ENCODE measurements at places on chromosomes 2 and 18.

- no peak for DNase-seq
These were observed 5.5 kb downstream of the CCDC102B start for GRCh38 chr18:68803356-68803755.

DNA sequence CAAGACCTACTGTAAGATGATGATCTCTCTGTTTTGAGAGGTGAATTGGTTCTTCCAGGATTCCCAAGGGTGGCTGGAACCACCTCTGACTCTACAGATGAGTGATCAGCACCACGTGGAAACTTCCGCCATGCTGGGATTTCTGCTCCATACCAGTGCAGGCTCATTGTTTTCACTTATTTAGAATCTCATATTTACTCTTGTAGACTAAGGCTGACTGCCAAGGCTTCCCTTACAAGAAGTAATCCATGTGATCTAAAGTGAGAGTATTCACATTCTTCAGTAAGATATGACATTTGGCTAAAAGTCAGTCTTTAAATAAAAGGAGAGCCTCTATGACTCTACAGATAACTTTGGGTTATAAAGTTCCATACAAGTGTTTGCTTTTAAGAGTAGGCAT is 322.9 kb upstream of the RAB12 start:
- DNase-seq = no peak

DNA sequence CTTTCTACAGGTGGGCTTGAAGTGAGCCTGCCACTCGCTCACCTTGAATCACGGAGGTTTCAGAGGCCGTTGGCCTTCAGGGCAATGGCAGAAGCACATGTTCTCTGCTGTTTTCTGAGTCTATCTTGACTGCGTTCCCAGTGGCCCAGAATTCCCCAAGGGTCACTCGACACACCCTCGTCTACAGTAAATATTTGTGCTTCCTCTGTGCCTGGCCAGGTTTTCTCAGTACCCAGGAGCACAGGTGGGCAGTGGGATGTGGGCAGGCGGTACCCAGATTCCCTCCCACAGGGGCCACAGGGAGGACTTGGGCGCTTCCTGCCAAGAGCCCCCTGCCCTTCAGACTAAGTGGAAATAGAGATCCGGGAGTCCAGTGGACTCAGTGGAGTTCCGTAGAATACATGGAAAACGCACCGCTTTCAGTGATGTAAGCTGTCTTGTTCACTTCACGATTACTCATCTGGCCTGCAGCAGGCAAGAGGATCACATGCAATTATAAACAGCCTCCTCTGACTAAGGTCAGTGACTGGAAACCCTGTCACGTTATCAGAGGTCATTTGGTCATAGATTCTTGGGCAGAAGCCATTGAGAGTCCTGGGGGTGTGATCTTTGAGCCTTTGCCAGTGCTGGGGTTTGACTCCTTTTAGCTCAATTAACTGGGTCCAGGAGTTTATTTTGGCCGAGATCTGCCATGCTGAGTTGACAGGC is 179.8 kb downstream of the NEDD4L start:
- no peak for DNase-seq

GRCh38 chr2:26442301-26442700 is 35.6 kb downstream of the OTOF start:
- no peak for DNase-seq

GRCh38 chr2:100606726-100607343 is 44.0 kb downstream of the PDCL3 start:
- DNase-seq = peak; percentile 53

DNA sequence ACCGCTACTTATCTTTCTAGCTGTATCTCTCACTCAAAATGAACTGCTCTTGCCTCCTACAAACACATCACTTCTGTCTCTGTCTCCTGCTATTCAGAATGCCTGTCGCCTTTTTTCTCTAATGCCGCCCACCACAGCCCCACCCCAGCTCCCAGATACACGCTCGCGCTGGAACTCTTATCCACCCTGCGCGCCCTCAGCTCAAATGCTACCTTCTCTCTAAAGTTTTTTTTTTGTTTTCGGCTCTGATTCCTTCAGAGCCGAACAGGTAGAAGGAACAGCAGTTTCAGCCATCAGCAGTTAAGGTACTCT is 3.9 kb upstream of the SOS1 start:
- no peak for DNase-seq

DNA sequence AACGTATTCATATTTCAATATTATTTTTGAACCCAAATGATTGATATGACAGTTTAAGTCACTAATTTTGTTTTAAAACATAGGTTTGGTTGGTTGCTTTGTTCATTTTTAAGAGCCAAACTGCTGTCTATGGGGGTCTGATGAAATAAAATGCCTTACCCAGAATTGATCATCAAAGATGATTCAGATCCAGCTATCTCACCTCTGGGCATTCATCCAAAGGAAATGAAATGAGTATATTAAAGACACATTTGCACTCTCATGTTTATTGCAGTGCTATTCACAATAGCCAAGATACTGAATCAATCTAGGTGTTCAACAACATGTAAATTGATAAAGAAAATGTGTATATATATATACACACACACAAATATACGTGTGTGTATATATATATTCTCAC is 326.9 kb upstream of the GULP1 start:
- no peak for DNase-seq
